ENCODE measurements at places on chromosomes 6 and 20. TPM values are rescaled to one million over a fixed set of nuclear protein-coding genes. Genes with fewer than 3 reads are reported as not detected.

The ULBP3 gene
- 14.8 TPM for total RNA-seq

The SLC17A2 gene
- total RNA-seq = not detected

The SLC17A1 gene
- not detected for total RNA-seq

The ADGRG6 gene
- 30.3 TPM for total RNA-seq

The C20orf141 gene
- not detected for total RNA-seq

The LGSN gene
- total RNA-seq = not detected

The GRM1 gene
- total RNA-seq = under 0.01 TPM

The MATN4 gene
- total RNA-seq = not detected

The PDE10A gene
- total RNA-seq = 13.0 TPM

The SAMD10 gene
- total RNA-seq = 9.6 TPM

The CPNE5 gene
- 0.13 TPM for total RNA-seq

- DNase-seq = no peak
Observed at GRCh38 chr6:36068012-36068392, 40.4 kb downstream of the MAPK14 start.

DNA sequence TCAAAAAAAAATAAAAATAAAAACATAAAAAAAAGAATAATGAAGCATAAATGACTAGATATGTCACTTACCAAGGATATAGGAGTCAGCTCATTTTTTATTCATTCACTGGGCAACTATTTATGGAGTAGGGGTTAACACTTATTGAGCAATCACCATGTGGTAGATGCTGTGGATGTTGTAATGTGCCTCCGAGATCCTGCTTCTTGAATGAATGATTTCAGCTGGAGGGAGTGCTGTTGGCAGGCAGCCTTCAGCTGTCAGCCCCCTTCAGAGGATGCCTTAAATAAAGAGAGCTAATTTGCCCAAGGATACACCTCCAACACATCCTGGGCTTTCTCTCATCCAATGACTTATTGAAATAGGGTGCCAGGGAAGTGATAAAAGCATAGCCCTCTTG is 229.5 kb upstream of the DTNBP1 start:
- DNase-seq = no peak

GRCh38 chr20:57414867-57415592 is 23.8 kb downstream of the RBM38 start:
- no peak for DNase-seq

DNA sequence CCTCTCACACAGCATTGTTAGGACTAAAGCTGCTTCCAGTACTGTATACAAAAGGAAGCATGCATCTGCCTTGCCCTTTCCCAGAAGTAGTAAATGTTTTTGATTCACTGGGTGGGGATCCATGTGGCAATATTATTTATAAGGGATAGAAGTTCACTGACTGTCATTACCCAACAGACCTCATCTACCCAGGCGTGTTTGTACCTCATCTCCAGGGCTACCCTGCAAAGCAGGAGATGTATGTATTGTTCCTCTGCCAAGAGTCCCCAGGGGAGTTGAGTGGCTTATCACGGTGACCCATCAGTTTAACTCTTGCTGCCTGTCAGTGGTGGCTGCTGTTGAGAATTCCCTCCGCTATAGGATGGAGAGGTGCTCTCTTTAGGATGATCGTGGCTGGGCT is 42.5 kb downstream of the SLC24A3 start:
- DNase-seq = no peak

DNA sequence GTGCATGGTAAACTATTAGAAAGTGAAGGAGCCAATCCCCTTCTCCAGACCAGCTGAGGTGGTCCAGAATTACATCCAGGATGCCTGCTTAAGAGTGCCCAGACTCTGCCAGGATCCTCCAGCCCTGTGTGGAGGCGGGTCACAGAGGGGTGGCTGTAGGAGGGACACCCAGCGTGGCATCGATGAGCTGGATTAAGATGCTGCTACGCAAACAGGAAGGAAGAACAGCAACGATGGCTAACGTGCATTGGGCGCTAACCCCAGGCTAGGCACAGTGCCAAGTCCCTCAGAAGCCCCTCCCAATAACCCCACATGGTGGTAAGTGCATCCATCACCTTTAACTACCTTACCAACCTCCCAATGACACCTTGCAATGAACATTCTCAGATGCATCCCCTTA is 63.9 kb upstream of the MRPS10 start:
- DNase-seq = no peak

DNA sequence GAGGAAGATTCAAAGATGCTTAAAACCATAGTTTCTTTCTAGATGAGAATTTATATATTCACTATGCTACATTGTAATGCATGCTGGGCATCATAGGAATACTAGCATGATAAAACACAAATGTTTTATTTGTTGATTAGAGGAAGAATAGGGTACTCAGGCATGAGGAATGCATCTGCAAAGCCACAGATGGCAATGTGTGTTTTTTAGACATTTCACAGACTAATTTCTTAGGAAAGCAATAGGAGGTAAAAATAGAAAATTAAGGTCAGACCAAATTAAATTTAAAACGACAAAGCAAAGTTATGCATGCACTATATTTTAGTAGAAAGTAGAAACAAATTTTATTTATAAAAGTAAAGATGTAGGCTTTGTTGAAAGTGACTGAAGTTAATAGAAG is 2.1 kb downstream of the TTK start:
- no peak for DNase-seq

DNA sequence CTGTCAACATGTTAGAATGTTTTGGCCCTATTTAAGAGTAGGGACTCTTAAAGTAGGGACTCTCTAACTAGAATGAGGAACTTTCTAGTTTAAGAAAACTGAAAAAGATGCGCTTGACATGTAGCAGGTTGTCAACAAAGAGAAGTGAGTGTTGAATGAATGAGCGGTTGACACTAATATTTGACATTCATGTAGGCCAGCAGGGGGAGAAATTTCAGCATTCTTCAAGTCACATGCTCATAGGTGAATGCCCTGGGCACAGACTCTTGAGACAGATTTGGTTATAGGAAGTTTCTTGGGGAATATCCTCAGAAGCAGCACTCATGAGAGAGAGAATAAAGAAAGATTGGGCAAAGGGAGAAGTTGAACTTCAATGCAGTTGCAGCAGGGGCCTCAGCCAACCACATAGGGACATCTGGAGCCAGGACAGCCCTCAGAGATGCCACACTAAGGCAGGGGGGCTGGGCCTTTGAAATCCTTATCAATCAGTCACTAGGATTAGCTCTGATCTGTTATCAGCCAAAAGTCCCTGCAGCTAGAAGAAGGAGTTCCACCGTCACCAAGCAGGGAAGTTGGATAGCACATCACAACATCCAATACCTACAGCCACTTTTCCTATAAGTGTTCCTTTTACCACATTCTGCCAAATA is 145.1 kb upstream of the FKBP1C start:
- no peak for DNase-seq

- no peak for DNase-seq
Observed at GRCh38 chr6:11331111-11331510, 98.6 kb upstream of the NEDD9 start.

GRCh38 chr6:45712786-45713185 is 302.9 kb downstream of the CLIC5 start:
- no peak for DNase-seq

GRCh38 chr20:37295001-37295400 is 5.5 kb downstream of the MANBAL start:
- DNase-seq = peak; percentile 97

DNA sequence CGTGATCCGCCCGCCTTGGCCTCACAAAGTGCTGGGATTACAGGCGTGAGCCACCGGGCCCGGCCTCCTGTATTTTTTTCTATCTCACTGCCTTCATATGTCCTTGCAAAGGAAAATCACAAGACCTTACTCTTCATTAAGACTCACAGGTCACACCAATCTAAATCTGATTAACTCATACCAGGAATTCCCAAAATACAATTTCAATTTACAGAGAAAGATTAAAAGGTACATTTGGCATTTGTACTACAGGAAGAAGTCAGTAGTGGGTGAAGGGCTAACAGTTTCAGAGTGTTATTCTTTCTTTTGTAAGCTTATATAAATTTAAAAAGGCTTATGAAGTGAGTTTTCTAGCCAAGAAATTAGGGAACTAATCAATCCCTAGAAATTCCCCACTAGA is 87.4 kb downstream of the GPR63 start:
- no peak for DNase-seq

DNA sequence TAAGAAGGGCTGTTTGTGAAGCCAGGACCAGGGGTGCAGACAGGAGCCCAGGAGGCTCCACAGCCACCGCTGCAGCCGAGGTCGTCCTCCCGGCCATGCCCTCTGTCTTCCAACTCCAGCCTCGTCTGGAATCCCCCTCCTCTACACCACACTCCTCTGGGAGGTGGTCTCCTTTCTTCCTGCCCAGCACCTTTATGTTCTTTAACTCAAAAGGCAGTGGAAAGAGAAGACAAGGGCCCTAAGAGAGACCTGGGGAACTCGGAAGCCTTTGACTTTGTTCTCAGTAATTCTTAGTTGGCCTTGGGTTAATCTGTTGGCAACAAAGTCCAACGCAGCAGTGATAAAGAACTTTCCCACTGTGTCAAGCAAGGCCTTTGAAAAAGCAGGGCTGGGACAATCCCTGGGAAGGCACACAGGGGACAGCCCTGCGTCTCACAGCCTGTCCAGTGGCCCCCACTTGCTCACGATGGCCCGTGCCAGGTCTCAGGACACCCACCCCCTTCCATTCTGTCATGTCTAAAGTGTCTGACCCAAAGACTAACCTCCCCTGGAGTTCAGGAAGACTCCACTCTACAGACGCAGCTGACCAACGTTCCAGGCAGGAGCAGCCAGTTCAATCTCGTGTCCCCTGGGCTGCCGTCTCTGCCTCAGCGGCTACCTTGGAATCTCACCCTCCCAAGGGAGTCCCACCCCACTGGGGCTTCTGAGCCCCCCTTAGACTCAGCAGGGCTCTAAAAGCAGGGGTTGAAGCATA is 42.8 kb upstream of the FAM50B start:
- no peak for DNase-seq

DNA sequence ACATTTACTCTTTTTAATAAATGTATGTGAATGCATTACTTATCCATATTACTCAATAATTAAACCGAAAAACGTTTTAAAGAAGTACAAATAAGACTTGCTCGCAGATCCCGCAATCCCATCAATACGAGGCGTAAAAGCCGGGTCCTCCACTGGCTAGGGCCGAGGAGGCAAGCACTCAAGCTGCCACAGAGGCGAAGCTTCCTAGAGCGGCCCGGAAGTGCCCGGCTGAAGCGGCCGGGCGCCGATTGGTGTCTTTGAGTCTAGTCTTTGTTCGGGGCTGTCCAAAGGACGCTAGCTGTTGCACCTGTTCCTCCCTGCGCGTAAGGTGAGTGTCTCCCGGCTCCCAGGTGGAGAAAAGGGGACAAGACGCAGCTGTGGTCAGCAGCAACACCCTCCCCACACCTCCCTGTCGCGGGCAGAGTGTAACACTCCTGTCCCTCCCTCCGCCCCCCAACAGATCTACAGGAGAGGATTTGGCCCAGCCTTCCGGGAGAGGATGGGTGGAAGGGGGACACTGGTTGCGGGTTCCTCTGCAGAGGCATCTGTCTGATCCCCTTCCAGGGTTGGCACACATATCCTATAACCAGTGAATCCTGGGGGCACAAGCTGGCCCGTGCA is at the start of gene ZSCAN16:
ZSCAN16 (plus strand) TSS at position 260 of the 621 bp plus-strand sequence. CDS start 835 bp downstream, outside the sequence.
- peak; percentile 69 for DNase-seq

DNA sequence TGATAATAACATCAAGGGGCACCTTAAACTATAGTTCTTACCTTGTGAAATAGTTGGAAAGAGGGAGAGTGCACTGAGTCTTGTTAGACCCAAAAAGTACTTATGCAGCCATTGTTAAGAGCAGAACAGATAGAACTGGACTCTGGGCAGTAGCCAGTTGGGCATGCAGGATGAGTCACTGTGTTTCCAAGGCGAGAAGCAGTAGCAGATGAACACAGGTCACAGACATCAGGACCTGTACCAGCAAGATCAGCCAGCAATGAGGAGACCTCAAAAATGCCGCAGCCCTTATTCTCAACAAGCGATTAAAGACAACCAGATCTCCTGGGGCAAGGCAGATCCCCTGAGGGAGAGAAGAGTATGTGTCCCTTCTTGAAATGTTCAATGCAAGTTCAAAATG is 79.0 kb downstream of the SAMD3 start:
- DNase-seq = no peak

GRCh38 chr6:14799928-14800327 is 445.9 kb upstream of the JARID2 start:
- DNase-seq = peak; percentile 12

- DNase-seq = no peak
Observed at GRCh38 chr6:106525107-106525881, 104.0 kb downstream of the RTN4IP1 start.

GRCh38 chr6:14282854-14283505 is 165.4 kb downstream of the CD83 start:
- no peak for DNase-seq

DNA sequence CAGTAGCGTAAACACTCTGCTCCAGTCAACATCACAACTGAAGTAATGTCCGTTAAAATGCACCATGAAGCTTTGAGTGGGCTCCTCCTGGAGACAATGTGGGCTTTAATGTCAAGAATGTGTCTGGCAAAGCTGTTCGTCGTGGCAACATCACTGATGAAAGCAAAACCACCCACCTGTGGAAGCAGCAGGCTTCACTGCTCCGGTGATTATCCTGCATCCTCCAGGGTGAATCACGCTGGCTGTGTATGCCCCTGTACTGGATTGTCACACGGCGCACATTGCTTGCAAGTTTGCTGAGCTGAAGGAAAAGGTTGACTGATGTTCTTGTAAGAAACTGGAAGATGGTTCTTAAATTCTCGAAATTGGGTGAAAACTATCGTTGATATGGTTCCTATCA is 128.5 kb downstream of the MOXD1 start:
- DNase-seq = peak; percentile 18

- DNase-seq = no peak
Observed at GRCh38 chr6:139483079-139483478, 108.6 kb upstream of the CITED2 start.

DNA sequence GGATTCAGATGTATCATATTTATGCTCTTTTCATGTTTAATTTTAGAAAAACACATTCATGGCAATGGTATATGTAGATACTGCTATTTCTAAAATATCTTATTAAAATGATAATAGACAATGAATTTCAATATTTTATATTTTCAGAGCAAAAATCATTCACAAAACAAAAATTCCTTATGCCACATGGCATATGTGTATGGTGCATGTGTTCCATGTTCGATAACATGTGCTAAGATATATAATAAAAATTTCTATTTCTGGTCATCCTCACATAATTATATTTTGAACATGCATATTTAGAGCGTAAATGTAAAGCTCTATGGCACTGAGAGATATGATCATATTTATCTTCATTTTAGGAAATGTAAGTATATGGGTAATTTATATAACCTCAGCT is 606.2 kb upstream of the AGPAT4 start:
- DNase-seq = no peak

DNA sequence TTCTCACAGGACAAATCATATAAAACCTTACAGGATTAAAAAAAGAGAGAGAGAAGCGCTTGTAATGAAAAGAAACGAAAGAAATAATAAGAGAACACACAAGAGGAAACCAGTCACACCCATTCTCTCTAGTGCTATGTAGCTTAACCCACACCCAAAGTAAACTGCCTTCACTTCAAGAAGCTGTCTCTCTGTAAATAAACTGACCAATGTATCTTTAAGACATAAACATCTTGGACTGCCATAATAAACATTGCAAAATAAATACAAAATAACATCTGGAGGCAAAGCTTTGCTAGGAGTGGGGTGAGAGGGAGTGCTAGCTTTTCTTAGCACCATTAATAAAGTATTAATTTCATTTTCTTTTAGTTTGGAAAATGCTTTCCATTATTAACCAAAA is 61.6 kb upstream of the RNF146 start:
- DNase-seq = no peak

All from kidney epithelial cell (primary cell).